ENCODE measurements at places on chromosomes 12 and 14. TPM values are rescaled to one million over a fixed set of nuclear protein-coding genes. Genes with fewer than 3 reads are reported as not detected.

GRCh38 chr12:116091579-116091978 lies 185.9 kb downstream of the MED13L start:
- no peak for DNase-seq

- no peak for DNase-seq
These were observed 4.5 kb upstream of the KRT4 start for GRCh38 chr12:52818388-52818787.

GRCh38 chr14:90905531-90905930 lies 89.3 kb upstream of the TTC7B start:
- no peak for DNase-seq

GRCh38 chr12:117875744-117876435 lies 92.9 kb downstream of the KSR2 start:
- peak; percentile 39 for DNase-seq

GRCh38 chr14:91902336-91902735 lies 35.0 kb upstream of the TC2N start:
- no peak for DNase-seq

GRCh38 chr12:132374612-132375445 lies 45.4 kb upstream of the GALNT9 start:
- DNase-seq = no peak

DNA sequence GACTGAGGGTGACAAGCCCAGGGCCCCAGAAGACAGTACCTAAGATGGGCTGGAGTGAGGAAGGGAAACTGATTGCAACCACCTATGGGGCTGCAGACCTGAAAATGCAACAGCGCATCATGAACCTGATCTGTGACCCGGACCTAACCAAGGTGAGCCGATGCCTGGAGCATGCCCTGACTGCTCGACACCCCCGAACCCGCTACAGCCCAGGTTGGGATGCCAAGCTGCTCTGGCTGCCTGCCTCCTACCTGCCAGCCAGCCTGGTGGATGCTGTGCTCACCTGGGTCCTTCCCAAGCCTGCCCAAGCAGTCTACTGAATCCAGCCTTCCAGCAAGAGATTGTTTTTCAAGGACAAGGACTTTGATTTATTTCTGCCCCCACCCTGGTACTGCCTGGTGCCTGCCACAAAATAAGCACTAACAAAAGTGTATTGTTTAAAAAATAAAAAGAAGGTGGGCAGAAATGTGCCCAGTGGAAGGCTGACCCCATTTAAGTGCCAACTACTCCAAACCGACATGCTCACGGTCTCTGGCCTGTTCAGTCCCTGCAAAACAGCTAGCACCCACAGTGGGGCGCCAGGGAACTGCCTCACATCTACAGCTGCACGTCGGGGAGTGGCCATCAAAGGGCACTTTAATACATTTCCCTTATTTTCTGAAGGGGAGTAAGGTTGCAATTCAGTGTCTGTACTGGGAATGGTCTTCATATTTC lies 4.2 kb downstream of the RDH5 start:
- peak; percentile 38 for DNase-seq

GRCh38 chr12:104724992-104725585 lies 233.0 kb downstream of the SLC41A2 start:
- no peak for DNase-seq

GRCh38 chr14:73997108-73997943 lies 21.8 kb downstream of the ENTPD5 start:
- no peak for DNase-seq

DNA sequence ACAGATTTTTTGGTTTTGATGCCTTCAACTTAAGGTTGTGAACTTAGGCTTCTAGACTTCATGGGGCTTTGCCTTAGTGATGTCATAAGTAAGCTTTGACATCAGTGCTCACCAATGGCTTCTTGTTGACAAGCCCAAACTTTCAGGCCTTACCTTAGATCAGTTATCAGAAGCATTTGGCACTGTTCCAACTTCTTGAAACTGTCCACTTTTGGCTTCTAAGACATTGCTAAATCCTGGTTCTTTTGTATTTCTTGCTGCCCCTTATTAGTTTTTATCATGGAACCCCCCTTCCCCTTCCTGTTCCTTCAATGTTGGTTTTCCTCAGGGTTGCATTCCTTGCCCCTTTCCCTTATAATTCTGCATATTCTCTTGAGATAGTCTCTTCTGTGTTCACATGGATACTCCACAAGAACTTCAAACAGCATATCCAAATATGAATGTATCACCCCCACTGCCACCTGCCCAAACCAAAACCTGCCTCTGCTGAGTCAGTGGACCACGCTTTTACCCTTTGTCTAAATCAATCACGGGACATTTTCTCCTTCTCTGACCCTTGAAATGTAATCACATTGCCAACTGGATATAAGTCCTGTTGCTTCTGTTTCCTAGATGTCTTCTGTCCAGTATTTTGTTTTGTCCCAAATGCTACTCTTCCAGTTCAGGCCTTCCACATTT lies 7.9 kb downstream of the PFKM start:
- DNase-seq = no peak

DNA sequence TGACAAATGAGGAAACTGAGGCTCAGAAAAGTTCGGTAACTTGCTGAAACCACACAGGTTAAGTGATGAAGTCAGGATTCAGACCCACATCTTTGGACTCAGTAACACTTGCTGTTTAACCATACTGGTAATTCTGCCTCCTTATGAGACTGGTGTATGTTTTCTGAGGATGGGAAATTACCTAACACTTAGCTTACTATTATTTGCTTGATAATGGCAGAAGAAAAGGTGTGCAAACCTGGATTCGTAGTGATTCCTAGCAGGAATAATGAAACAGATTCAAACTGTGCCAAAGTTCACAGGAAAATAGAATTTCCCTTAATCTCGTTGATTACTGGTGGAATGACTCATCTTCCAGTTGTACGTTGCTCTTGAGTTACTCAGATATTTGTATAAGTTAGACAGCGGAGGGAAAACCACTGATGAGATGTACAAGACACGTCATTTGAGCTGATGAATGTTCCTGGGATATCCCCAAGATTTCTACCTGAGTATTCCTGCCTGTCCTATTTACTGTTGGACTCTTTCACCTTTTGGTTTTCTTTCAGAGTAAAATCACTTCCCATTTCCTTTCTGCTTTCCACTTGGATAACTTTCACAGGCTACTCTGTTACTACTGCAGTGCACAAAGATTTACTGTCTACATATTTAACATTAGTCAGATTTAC lies 37.5 kb downstream of the PRORP start:
- DNase-seq = peak; percentile 95

RTL1 gene
- total RNA-seq = 0.18 TPM

DNA sequence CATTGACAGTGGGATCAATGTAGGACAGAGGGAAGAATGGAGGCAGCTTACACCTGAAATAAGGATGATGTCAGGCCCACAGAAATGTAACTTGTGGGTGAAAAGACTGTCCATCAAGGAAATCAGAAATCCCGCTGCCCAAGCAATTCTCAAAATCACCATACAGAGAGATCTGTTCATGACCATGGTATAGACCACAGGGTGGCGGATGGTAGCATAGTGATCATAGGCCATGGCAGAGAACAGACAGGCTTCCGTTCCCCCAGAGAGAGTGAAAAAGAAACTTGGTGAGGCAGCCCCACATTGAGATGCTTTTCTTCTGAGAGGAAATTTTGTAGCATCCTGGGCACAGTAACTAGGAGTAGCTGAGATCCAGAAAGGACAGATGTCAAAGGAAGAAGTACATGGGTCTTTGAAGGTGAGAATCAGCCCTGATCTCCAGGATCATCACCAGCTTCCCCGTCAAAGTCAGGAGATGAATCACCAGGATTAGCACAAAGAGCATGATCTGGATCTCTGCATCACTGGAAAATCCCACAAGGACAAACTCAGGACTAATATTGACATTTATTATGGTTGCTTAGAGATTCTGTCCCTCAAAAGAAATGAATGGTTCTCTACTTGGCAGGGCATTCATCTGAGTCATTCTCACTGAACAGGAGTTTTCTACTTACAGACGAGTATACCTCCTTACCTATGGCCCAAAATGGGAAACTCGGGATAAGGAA lies 5.5 kb upstream of the ZNF641 start:
- DNase-seq = no peak

DNA sequence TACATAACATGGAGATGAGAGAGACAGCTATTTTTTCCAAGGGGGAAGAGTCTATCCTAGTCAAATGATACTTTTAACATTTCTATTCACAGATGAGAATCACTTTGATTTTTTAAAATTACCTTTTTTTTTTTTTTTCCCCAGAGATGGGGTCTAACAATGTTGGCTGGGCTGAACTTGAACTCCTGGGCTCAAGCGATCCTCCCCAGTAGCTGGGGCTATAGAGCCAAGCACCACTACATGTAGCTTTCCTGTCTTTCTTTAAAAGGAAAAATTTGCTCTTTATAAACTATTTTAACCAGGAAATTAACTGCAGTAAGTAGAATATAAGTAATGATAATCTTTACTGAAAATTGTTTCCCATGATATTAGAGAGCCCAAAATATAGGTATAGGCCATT lies 3.3 kb downstream of the PRICKLE1 start:
- DNase-seq = no peak

GRCh38 chr12:93786656-93787397 lies 109.7 kb downstream of the CRADD start:
- DNase-seq = peak; percentile 60

DNA sequence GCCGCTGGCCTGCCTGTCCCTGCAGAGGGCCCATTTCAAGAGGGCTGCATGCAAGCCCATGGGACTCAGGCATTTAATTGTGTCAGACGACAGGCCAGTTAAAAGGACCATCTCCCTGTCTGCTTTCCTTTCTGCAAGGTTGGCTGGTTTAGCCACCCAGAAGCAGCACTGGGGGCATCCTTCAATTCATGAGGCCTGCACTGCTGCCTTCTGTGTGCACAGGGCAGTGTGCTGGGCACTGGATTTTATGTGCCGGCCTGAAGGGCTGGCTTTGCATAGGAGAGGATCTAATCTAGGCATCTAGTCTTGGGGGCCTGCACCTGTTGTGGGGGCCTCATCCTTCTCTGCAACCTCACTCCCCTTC lies 114.1 kb upstream of the FKBP4 start:
- DNase-seq = no peak

GRCh38 chr14:65966188-65966587 lies 520.0 kb upstream of the CCDC196 start:
- no peak for DNase-seq

DNA sequence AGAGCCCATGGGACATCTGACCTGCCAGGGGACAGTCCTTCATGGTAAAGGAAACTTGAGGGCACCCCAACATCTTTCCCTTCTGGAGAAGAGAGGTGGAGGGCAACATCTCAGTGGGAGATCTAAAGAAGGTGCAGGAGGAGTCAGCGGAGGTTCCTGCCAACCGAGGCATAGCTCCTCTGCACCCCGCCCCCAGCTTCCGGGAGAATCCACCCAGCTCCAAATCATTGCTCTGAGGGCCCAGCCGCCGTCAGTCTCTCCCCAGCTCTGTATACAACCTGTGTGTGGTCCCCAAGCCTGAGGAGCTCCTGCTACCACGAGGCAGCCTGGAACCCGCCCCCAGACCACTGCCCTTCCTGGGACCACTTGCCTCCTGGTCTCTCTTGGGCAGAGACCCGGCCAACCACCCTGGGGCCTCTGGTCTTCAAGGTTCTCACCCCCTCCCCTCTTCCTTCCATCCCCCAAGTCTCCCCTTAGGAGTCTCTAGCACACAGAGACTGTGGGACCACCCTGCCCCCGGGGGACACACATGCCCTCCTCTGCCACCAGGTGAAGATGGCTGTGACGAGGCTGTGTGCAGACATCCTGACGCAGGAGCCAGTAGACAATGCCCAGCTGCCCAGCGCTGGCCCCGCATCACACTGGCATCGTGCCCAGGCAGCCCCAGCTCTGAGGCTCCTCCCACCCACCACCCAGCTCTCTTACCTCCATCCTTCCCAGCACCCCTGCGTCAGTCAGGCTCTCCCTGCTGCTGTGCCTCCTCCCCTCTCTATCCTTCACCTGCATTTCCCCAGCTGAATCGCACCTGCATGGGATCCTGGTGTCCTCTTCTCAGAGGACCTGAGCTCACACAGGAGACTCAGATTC lies 13.0 kb upstream of the NUDT14 start:
- DNase-seq = no peak

OR5AU1 gene
- not detected for total RNA-seq

GRCh38 chr14:100147181-100147631 lies 12.2 kb downstream of the DEGS2 start:
- no peak for DNase-seq
